ENCODE measurements at places on chromosomes 11 and 22. TPM values are rescaled to one million over a fixed set of nuclear protein-coding genes. Genes with fewer than 3 reads are reported as not detected.

The PHF5A gene
- 55.4 TPM for total RNA-seq

The FGF3 gene
- total RNA-seq: not detected

The NXPE4 gene
- total RNA-seq: not detected

The OR8H2 gene
- not detected for total RNA-seq

The ESAM gene
- total RNA-seq: 9.4 TPM

The SBF2 gene
- 35.1 TPM for total RNA-seq

The SHANK2 gene
- 0.21 TPM for total RNA-seq

The NRIP3 gene
- 11.5 TPM for total RNA-seq

The SPON1 gene
- total RNA-seq: 0.94 TPM

The SMC1B gene
- 0.10 TPM for total RNA-seq

The ZBED4 gene
- total RNA-seq: 20.8 TPM

The FXYD6 gene
- total RNA-seq: 12.1 TPM

The CCDC73 gene
- not detected for total RNA-seq

The IL10RA gene
- total RNA-seq: 314 TPM

The CCDC15 gene
- 1.4 TPM for total RNA-seq

The LDLRAD3 gene
- total RNA-seq: 3.1 TPM

The RFPL2 gene
- 0.10 TPM for total RNA-seq

The MOGAT2 gene
- not detected for total RNA-seq

The RFPL3 gene
- 0.21 TPM for total RNA-seq

The KCTD14 gene
- not detected for total RNA-seq

The PACS1 gene
- 66.7 TPM for total RNA-seq

The GDPD4 gene
- not detected for total RNA-seq

The KRTAP5-7 gene
- 0.10 TPM for total RNA-seq

The PHETA2 gene
- total RNA-seq: 0.94 TPM

The CCDC83 gene
- total RNA-seq: under 0.01 TPM

The OR52I2 gene
- not detected for total RNA-seq

The TSGA10IP gene
- 0.10 TPM for total RNA-seq

The HBG2 gene
- total RNA-seq: 3.9 TPM

The OR8D4 gene
- not detected for total RNA-seq

The GGTLC2 gene
- not detected for total RNA-seq
